Heart right ventricle (tissue), 16 donors: ENCODE measurements at places on chromosomes 16 and 17. TPM values are rescaled to one million over a fixed set of nuclear protein-coding genes. Genes with fewer than 3 reads are reported as not detected.

PRSS8 gene
- total RNA-seq = not detected

NOS2 gene
- 0.23 TPM for total RNA-seq

- no peak for DNase-seq
Measured at GRCh38 chr17:62057696-62058095, 7.4 kb downstream of the MED13 start.

DNA sequence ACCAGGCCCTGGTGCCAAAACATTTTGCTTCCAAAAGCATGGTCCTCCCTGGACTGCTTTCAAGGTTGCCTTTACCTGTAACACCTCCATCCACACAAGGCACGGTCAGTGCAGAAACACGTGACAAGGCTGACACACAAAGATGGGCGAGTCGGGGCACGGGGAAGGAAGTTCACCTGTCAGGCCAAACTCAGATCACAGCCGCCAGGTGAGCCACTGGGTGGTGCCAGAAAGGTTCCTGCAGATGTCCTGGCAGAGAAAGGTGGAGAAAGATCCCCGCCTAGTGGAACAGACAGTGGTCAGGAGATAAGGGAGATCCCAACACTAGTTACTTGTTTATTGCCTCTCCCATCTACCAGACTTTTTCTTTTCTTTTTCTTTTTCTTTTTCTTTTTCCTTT is 155.3 kb downstream of the AIPL1 start:
- no peak for DNase-seq

DNA sequence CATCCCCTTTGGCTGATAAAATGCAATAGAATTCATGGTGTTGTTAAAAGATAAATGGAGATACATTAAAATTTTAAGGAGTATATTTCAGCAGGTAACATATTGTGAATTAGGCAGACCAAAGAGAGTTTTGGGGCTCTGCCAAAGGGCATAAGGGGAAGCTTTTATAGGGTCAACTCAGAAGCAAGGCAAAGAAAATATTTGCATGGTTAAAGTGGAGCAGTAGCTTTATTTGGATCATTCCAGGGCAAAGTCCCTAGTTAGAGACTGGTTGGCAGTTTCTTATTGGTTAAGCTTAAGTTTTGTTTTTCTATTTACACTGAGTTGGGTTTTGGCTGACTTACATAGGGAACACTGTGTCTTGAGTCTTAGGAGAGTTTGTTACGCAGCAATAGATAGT is 75.1 kb upstream of the CA10 start:
- no peak for DNase-seq

- DNase-seq = no peak
Measured at GRCh38 chr16:3819746-3820724, 60.5 kb downstream of the CREBBP start.

DNA sequence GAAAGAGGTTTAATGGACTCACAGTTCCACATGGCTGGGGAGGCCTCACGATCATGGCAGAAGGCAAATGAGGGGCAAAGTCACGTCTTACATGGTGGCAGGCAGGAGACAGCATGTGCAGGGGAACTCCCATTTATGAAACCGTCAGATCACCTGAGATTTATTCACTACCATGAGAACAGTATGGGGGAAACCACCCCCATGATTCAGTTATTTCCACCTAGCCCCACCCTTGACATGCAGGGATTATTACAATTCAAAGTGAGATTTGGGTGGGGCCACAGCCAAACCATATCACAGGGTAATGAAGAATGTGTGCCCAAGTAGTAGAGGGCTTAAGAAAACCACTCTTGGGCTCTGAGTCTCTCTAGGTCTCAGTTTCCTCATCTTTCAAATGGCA is 85.1 kb downstream of the PRKCB start:
- no peak for DNase-seq

DNA sequence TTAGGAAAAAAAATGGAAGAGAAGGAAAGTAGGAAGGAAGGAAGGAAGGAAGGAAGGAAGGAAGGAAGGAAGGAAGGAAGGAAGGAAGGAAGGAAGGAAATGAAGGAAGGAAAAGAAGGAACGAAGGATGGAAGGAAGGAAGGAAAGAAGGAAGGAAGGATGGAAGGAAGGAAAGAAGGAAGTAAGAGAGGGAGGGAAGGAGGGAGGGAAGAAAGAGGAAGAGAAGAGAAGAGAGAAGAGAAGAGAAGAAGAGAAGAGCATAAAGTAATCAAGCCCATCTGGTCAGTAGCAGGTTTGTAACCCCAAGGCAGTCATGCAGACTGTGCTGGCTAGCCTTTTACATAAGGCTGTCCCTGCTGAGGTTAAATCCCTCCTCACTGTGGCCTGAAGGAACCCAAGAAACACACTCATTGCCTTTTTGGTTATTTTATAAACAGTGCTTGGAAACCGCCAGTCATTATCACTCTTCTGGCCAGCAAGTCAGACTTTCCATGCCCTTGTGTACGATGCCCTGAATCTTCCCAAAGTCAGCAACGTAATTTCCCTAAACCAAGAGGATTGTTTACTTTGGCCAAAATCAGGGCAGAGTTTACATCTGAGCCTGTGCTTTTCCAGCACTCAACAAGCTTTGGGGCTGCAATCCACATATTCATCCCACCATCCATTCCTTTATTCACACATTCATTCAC is 409.6 kb upstream of the MAF start:
- no peak for DNase-seq
